ENCODE measurements at places on chromosomes 3 and 15. TPM values are rescaled to one million over a fixed set of nuclear protein-coding genes. Genes with fewer than 3 reads are reported as not detected.

The PRICKLE2 gene
- polyA plus RNA-seq = 14.4 TPM

The FBXO40 gene
- polyA plus RNA-seq = not detected

The STT3B gene
- polyA plus RNA-seq = 96.8 TPM

The GHSR gene
- not detected for polyA plus RNA-seq

The SNX33 gene
- polyA plus RNA-seq = 14.2 TPM

The CCDC39 gene
- polyA plus RNA-seq = 4.2 TPM

The NR1I2 gene
- polyA plus RNA-seq = not detected

The DZIP1L gene
- polyA plus RNA-seq = not detected

The GADL1 gene
- polyA plus RNA-seq = 34.9 TPM

The POMGNT2 gene
- polyA plus RNA-seq = 20.9 TPM

The CPEB1 gene
- 1.2 TPM for polyA plus RNA-seq

The FAM227B gene
- 5.8 TPM for polyA plus RNA-seq

DNA sequence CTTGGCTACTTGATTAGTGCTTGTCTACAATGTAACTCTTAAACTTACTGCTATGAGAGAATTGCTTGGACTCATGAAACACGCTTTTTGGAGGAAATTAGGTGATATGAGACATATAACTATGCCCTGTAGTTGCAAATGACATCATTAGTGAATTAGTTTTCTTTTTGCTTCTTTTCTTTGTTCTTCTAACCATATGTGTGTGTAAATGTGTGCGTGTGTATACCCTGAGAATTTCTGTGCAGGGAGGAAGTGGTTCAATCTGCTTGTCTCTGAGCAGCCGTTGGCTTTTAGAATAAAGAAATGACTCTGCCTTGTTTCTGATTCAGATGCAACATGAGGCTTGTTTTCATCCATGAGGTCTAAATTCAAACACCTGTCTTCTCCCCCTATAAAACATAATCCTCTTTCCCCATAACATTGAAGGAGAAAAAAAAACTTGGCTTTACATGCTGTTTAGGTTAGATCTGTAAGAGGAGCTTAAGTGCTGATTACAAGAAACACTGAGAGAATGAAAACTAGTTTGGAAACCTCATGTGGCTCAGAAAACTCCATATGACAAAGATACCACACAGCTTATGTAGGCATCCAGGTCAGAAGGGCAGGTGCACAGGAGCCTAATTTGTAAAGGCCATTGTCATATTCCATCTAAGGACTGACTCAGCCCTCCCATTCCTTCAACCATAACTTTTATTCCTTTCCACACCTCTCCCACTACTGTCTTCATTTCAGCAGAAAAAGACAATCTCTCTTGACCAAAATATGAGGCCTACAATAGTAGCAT lies 30.5 kb upstream of the BLM start:
- DNase-seq = no peak

DNA sequence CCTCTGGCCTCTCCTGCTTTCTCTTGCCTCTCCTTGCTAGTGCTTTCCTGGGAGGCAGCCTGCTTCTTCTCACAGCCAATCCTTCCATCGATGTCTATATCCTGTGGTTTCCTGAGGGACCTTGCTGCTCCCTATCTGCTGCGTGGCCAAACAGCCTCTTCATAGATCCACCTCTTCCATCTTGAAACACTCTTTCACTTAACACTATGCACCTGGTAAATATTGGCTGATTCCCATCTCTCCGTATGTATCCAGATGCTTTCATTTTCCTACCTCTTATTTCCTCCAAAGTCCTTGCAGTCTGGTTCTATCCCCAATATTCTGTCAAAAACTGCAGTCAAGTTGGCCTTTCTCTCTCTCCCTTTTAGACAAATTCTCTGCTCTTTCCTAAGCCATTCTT lies 205.2 kb upstream of the CFAP20DC start:
- no peak for DNase-seq

DNA sequence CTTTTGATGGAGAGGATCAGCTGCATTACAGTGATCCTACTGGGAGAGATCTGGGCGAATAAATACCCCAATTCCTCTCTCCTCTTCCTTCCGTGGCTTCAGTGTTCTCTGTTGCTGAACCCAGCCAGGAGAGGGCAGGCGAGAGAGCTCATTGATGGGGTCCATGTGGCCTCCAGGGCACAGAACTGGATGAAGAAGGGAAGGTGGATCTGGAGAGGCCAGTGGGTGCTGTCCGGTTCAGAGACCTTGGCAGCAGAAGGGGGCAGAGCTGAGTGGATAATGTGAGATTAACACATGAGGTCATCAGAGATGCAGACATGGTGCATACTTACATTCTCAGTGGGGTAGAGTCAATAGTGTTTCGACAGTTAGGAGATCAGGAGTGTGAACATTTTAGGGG lies 193.6 kb downstream of the CLSTN2 start:
- no peak for DNase-seq

- DNase-seq = no peak
Observed at GRCh38 chr3:21718161-21718765, 32.7 kb downstream of the ZNF385D start.

- no peak for DNase-seq
Observed at GRCh38 chr3:11381141-11381540, 108.9 kb downstream of the ATG7 start.

DNA sequence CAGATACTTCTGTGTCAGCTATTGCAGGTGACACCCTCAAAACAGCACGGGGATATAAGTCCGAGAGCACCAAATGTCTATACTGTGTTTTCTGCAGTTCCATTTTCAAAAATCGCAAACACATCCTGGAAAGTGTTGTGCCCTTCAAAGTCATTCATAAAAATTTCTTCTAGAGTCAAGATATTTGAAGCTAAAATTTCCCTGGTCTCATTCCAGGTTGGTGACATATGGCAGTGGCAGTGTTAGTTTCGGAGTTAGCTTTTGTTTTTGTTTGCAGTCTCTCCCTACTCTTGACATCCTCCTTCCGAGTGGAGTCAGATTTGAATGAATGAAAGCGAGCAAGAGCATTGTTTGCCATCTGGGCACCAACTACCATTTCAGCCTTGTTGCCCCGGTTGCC lies 3.2 kb upstream of the FSIP1 start:
- DNase-seq = no peak

- no peak for DNase-seq
Observed at GRCh38 chr3:140553591-140553990, 124.3 kb upstream of the TRIM42 start.

DNA sequence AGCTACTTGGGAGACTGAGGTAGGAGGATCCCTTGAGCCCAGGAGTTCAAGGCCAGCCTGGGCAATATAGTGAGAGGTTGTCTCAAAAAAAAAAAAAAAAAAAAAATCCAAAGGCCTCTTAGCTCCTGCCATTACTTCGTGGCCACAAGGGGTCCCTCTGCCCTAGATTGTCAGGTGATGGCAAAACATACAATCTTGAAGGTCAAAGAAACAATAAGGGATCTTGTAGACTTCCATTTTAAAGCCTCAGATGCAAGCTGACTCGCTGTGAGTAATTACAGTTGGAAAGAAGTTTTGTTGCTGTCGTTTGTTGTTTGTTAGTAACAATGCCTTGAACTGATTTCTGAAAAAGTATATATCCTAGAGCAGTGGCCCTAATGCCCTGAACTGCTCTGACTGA lies 55.9 kb upstream of the PLCL2 start:
- DNase-seq = no peak

DNA sequence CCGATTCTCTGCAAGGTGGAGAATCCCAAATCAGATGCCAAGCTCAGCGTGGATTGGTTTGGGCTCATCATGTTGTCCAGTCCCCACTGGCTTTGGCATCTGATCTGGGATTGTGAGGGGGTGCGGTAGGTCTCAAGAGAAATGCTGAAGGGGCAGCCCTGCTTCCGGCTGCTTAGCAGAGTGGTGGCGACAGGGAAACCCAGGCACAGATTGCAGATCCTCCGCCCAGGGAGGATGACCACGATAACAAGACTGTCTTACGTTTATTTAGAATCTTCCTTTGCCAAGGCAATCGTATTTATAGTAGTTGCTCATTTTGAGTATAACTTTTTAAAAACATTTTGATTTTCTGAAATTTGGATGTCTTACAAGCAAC lies 61.1 kb downstream of the SLC12A8 start:
- no peak for DNase-seq

DNA sequence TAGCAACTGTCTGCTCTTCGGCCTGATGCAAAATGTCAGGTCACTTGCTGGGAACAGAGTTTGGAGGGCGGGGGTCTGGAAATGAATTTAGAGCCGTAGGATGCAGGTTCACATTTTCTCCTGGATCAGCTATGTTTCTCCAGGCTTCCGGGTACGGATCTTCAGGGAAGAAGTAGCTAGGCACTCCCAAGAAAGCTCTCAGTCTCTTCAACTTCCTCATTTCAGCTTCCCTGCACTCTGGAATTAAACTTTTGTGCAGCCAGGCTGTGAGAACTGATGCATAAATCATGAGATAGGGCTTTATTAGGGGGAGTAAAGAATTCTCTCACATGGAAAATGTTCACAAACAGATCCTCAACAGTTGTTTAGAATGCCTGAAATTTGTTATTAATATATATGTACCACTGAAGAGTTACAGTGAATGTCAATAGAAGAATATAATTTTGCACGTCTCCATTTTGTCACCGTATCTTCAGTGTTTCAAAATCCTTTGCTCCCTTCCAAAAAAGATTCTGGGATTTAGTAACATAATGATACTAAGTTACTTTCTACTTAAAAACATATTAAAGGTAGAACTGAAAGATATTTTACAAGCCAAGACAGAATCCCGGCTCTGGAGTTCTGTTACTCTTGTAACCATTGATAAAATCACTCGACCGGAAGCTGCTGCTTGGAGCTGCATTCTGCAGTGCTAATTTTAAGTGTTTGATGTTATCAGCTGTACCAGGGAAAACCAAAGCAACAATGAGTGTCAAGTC lies 178.5 kb upstream of the P2RY1 start:
- no peak for DNase-seq

- DNase-seq = no peak
Observed at GRCh38 chr3:180492047-180492446, 109.9 kb upstream of the TTC14 start.

DNA sequence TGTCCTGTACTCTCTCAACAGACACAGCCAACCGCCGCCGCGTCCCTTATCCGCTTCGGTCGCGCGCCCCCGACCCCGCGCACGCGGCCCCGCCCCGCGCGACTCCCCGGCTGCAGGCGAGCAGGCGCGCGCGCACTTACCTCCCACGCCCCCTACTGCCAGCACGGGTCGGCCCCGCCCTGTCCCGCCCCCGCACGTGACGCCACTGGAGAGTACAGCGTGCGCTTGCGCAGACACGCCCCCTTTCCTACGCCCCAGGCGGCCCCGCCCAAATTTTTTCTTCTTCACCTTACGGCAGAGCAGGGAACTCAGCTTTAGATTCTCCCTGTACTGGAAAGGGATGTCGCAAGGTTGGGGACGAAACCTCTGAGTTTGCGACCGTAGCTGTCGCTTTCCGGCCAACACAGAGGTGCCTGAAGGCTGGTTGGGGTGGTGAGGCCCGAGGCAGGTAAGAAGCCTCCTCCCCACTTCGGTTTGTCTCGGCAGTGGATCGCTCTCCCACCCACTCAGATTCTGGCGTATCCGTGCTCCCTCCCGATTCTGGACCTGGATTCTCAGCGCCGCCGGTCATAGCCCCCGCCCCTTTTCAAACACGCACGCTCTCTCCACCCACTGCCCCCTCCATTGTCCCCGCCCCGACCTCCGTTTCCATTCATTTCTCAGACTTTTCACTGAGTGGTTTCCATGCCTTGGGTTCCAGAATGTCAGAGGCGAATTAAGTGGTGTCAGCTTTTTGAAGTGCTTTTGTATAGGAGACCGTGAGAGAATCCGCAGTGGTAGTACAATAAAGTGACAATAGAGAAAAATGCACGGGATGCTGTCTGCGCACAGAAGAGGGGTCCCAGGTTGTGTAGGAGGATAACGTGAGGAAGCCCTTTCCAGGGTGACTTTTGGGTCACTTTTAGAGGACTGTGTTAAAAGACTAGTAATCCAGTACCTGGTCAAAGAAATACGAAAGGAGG lies at the start of the genes MYO9A and SENP8:
MYO9A (minus strand) TSS at position 134 of the 962 bp plus-strand sequence. CDS start 71,587 bp downstream, outside the sequence.
SENP8 (plus strand) TSS at position 387 of the 962 bp plus-strand sequence. CDS start 21,221 bp downstream, outside the sequence.
- peak; percentile 99 for DNase-seq

DNA sequence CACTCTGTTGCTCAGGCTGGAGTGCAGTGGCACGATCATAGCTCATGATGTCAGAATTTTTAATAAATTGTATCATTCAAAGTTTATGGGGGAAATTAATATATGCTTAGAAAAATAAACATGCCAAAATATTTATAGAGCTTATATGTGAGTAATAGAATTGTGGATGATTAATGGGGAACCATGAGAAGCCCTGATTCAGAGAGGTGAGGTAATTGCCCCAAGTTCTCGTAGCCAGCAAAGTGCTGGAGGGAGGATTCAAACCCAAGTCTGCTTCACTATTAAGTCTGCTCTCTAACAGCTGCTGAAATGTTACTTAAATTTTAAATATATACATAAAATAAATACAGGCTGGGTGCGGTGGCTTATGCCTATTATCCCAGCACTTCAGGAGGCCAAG lies 26.2 kb upstream of the IGF2BP2 start:
- DNase-seq = no peak

DNA sequence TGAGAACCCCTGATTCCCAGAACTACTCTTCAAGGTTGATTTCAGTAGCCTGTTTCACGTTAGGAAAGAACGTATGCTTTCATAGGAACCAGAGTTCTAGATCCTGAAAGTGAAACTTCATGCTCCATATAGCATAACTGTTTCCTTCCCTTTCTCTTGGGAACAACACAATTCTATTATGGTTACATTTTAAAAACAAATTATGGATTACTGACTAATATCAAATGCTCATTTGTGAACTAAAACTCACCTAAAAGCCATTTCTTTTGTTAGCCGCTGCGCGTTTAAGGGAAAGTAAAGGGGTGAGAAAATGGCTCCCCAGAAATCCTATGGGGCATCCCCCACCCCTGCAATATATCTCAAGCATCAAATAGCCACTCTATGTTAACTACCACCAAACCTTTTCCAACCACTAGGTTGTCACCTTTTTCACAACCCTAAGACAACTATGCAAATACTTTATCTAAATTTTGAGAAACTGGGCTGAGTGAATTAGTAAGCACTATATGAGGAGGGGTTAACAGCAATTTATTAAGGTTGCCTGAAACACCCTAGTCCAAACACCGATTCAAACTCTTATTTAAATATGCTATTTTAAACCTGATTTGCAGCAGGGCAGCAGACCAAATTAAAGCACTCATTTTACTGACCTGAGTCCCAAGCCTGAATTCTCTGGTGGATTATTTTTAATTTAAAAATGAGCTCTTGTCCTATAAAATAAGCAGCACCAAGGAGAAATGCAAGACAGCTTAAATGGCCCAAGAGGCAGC lies 2.4 kb downstream of the SIAH2 start:
- DNase-seq = no peak

GRCh38 chr3:178749471-178749870 lies 213.2 kb downstream of the KCNMB2 start:
- DNase-seq = no peak

DNA sequence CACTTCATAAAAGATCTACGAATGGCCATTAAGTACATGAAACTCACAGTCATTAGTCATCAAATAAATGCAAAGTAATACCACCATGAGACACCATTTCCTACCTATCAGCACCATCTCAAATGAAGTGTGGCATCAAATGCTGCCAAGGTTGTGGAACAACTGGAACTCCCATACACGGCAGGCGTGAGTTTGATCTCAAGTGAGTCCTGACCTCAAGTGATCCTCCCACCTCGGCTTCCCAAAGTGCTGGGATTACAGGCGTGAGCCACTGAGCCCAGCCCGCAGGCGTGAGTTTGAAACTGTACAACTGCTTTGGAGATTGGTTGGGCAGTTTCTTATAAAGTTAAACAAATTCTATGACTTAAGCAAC lies 28.8 kb upstream of the HDAC11 start:
- no peak for DNase-seq

GRCh38 chr3:21229426-21230135 lies 521.4 kb downstream of the ZNF385D start:
- DNase-seq = no peak

All from muscle of arm (tissue), 14 donors.